Transverse colon (tissue), 4 donors: ENCODE measurements at places on chromosomes 7 and 10. TPM values are rescaled to one million over a fixed set of nuclear protein-coding genes. Genes with fewer than 3 reads are reported as not detected.
A peak's percentile ranks its signal among the peaks of the same experiment; 100 is the strongest.

Gene HGF
- total RNA-seq = 1.7 TPM

Gene ICA1
- total RNA-seq = 79.4 TPM

Gene PLXNA4
- total RNA-seq = 1.1 TPM

Gene AKR1E2
- total RNA-seq = 4.2 TPM

Gene ADCYAP1R1
- 7.4 TPM for total RNA-seq

DNA sequence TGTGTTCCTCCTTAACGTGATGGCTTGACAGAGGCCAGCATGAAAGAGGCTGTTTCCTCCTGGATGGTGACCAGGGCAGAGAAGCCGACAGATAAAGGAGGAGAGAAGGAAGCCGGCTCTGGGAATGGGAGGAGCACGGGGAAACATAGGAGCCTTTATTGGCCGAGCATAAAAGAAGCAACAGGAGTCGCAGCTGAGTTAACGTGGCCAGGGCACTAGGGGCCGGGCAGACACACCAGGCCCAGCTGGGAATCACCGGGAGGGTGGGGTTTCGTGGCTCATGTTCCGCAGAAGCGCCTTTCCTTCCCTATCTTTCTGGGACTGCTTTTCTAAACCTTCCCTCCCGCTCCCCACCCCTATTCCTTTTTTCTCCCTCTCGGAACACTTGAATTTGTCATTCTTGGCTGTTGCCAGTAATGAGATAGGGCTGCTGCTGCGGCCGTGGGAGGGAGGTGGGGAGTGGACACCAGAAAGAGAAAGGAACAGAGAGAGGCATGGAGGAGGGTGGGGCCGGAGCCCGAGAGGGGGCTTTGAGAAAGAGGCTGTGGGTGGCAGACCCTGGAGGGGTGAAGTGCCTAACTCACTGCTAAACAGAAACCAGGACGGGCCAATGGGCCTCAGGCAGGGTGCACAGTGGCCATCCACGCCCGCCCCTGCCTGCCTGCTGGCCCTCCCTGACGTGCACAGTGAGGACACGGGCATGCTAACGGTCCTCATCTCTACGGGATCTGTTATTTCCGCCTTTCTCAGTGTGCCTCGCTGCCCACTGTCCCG, 65.2 kb downstream of the COL13A1 start:
- no peaks in the 10 kb centered on the region for H3K27me3 ChIP-seq
- DNase-seq = peak; percentile 75
- peak overlapping the region; percentile 76 for H3K27ac ChIP-seq
- no peak overlapping the region for H3K4me3 ChIP-seq
- H3K4me1 ChIP-seq = peaks cover 12% of the 10 kb centered on the region

DNA sequence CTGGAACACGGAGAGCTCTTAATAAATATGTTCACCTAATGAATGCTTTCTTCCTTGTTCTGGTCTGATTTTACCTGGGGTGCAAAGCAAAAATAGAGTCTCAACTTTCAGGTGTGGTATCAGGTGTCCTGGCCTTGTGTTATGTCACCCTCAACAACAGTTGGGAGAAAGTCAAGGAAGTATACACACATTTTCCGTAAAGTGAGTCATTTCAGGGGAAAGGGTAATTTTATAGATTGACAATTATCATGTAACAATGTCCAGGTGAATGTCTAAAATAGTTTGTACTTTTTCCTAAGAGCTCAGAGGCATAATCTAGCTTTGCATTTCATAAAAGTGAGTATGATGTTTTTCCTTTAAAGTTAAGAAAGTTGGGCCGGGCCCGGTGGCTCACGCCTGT, 287.4 kb downstream of the SKIDA1 start:
- DNase-seq = no peak
- no peaks in the 10 kb centered on the region for H3K27me3 ChIP-seq
- no peaks in the 10 kb centered on the region for H3K4me1 ChIP-seq
- no peaks in the 10 kb centered on the region for H3K36me3 ChIP-seq
- no peak overlapping the region for H3K27ac ChIP-seq
- H3K4me3 ChIP-seq = no peak overlapping the region

DNA sequence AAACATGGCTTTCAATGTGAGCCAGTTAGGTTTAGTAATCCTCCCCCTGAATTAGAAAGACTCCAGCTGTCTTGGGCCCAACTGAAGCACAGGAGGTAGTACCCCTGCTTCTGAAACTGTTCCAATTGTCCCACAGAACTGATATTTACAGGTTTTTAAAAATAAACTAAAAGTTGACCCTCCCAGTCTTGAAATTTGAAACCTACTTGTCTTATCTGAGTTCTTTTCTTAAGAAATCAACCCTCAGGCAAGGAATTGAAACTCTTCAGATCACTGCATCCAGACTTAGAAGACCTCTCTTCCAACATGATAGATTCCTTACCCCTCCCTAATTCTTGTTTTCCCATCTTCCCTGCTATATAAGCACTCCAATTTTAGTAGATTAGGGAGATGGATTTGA, 13.3 kb upstream of the ARHGAP21 start:
- H3K27ac ChIP-seq = no peak overlapping the region
- no peak overlapping the region for H3K4me3 ChIP-seq
- no peaks in the 10 kb centered on the region for H3K36me3 ChIP-seq
- DNase-seq = no peak

GRCh38 chr10:118592675-118593330, 2.6 kb downstream of the PRLHR start:
- no peak overlapping the region for H3K4me3 ChIP-seq
- no peak overlapping the region for H3K27ac ChIP-seq
- H3K4me1 ChIP-seq = no peaks in the 10 kb centered on the region
- peaks cover 53% of the 10 kb centered on the region for H3K27me3 ChIP-seq
- H3K36me3 ChIP-seq = no peaks in the 10 kb centered on the region

- no peaks in the 10 kb centered on the region for H3K27me3 ChIP-seq
- no peaks in the 10 kb centered on the region for H3K36me3 ChIP-seq
- no peak overlapping the region for H3K27ac ChIP-seq
- H3K4me1 ChIP-seq = peaks cover 4% of the 10 kb centered on the region
- no peak for DNase-seq
Observed at GRCh38 chr10:99941942-99942820, 67.6 kb downstream of the DNMBP start.

DNA sequence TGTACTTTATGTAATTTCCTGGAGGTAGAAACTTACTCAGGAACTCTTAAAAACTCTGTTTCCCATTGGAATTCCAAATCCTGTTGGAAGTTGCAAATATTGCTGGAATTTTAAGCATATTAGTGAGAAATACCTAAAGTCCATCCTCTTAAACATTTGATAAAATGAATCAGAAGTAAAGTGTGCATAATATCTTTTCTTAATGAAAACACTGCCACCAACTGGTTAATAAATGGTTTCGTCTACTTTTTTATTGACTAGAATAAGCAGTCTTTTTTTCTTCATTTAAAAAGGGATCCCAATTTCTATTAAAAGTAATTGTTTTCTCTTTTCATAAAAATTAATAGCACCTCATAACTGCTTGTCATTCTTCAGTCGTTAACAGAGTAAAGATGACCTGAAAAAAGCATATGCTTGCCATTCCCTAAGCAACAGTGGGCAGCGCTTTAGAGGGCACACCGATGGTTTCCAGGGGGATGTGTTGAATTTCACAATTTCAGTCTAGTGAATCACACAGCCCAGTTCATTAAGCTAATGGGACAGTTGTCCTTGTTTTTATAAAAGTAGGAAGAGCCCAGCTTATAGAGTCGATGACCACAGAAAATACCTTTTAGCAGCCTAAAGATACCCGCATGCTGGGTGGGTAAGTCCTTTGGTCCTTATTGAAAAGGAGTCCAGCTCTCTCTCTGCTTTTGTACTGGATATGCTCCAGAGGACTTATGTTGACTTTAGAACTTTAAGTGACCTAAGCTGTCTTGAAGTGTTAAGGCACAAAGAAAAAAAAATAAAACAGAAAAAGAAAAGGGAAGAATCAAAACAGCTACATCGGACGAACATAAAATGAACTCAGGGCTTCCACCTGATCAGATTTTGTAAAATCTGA, 28.5 kb downstream of the NPS start:
- H3K27me3 ChIP-seq = no peaks in the 10 kb centered on the region
- H3K4me1 ChIP-seq = no peaks in the 10 kb centered on the region
- no peak for DNase-seq
- H3K36me3 ChIP-seq = no peaks in the 10 kb centered on the region

- H3K4me3 ChIP-seq = no peak overlapping the region
- no peaks in the 10 kb centered on the region for H3K36me3 ChIP-seq
- no peaks in the 10 kb centered on the region for H3K27me3 ChIP-seq
- DNase-seq = no peak
- no peak overlapping the region for H3K27ac ChIP-seq
- H3K4me1 ChIP-seq = no peaks in the 10 kb centered on the region
Observed at GRCh38 chr10:106023329-106023728, 1141.2 kb downstream of the SORCS1 start.

DNA sequence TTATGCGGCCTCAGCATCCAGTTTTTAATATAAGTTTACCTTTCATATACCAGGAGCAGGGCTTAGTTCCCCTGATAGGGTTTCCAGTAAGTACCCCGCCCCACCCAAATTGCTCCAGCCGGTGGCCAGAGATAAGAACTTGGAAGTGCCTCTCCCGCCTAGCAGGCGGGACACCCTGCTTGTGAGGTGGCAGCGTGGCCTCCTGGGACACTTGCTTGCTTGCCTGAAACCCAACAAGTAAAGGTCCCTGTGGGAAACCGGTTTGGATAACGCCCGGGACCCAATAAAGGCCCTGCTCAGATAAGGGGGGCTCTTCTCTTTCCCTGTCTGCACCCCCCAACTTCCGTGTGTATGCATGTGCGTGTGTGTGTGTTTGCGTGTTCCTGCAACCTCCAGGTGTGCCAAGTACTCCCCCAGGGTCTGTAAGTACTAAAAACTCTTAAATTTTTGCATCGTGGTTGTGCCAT, 154.3 kb downstream of the ARHGAP21 start:
- H3K4me1 ChIP-seq = no peaks in the 10 kb centered on the region
- no peak overlapping the region for H3K4me3 ChIP-seq

GRCh38 chr10:92342796-92343195, 51.8 kb downstream of the MARCHF5 start:
- no peak overlapping the region for H3K4me3 ChIP-seq
- H3K36me3 ChIP-seq = no peaks in the 10 kb centered on the region
- DNase-seq = no peak
- H3K27ac ChIP-seq = no peak overlapping the region
- no peaks in the 10 kb centered on the region for H3K4me1 ChIP-seq
- H3K27me3 ChIP-seq = no peaks in the 10 kb centered on the region

- DNase-seq = no peak
- no peak overlapping the region for H3K4me3 ChIP-seq
- no peaks in the 10 kb centered on the region for H3K27me3 ChIP-seq
- H3K27ac ChIP-seq = no peak overlapping the region
- H3K4me1 ChIP-seq = no peaks in the 10 kb centered on the region
- no peaks in the 10 kb centered on the region for H3K36me3 ChIP-seq
Observed at GRCh38 chr10:19877466-19878255, 61.4 kb downstream of the PLXDC2 start.

DNA sequence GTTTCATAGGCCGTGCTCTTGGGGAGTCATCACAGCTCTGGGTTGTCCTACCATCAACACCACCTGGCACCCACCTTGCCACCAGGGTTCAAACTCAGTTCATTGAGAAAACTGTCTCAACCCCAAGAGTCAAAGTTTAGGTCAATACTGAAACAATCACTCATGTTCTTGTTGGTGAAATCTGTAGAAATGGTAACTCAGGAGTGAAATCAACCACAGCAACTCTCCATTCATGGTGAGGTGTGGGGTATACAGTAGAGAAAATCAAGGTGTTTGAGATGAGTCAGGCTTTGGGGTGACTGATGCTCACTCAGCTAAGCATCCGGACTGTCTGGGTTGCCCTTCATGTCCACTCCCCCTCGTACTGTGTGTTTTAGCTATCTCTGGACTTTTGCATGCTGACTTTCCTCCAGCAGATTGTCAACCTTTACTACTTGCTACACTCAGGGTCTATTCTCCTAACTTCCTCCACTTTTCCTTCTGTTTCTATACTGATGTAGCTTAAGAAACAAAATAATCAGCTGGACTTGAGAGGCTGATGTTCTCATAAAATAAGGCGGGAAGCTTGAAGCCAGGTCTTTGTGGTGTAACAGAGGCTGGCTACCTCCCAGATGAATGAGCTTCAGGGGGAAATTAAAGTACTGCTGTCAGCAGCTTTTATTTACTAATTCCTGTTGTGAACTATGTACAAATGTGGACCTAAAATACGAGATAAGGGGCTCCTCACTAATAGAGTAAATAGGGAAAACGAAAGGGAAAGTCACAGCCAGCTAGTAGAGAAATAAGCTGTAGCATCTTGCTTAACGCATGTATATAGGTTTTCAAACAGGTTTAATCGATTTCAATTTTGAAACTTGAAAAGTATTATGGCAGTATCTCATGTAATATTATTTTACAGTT, 173.6 kb upstream of the AKR1E2 start:
- no peak overlapping the region for H3K4me3 ChIP-seq
- no peak overlapping the region for H3K27ac ChIP-seq
- H3K4me1 ChIP-seq = no peaks in the 10 kb centered on the region
- DNase-seq = no peak
- no peaks in the 10 kb centered on the region for H3K36me3 ChIP-seq

- no peak overlapping the region for H3K4me3 ChIP-seq
- no peaks in the 10 kb centered on the region for H3K4me1 ChIP-seq
- no peaks in the 10 kb centered on the region for H3K36me3 ChIP-seq
- H3K27ac ChIP-seq = no peak overlapping the region
- no peak for DNase-seq
Observed at GRCh38 chr10:30675791-30676718, 46.5 kb upstream of the LYZL2 start.

DNA sequence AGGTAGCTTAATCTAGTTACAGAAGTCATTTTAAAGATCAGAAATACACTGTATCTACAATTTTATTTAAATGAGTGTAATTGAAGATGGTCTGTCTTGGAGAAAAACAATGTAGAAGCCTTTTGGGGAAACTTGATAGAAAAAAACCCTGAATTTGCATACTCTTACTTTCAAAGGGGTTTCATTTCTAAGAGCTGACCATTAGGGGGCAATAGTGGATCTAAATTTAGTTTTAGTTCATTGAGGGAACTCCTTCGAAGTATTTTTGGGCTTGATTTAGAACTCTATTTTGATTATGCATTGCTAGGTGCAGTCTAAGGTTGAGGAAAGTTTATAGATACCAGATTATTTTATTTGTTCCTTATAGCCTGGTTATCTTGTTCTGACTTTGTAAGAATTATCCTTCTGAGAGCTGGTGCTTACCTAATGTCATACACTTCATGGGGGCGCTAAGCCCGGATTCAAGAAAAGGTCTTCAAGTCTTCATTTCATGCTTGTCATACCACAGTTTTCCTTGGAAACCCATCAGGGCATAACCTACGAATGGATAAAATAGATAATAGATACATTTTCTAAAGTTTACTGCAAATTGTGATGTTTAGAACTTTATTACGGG, 69.1 kb upstream of the MXI1 start:
- no peak overlapping the region for H3K27ac ChIP-seq
- no peak overlapping the region for H3K4me3 ChIP-seq
- H3K4me1 ChIP-seq = peaks cover 9% of the 10 kb centered on the region
- peaks cover 10% of the 10 kb centered on the region for H3K36me3 ChIP-seq

GRCh38 chr7:29289156-29290021, 94.8 kb downstream of the CHN2 start:
- no peaks in the 10 kb centered on the region for H3K27me3 ChIP-seq
- DNase-seq = peak; percentile 12
- H3K36me3 ChIP-seq = no peaks in the 10 kb centered on the region

GRCh38 chr10:100896876-100897461, 15.8 kb upstream of the SLF2 start:
- H3K4me1 ChIP-seq = peaks cover 6% of the 10 kb centered on the region
- peaks cover 7% of the 10 kb centered on the region for H3K27me3 ChIP-seq
- no peak overlapping the region for H3K4me3 ChIP-seq
- no peak for DNase-seq
